ENCODE measurements at places on chromosomes 3 and 15. TPM values are rescaled to one million over a fixed set of nuclear protein-coding genes. Genes with fewer than 3 reads are reported as not detected.

NOX5 gene
- polyA plus RNA-seq, result 0.30 TPM

FRMD5 gene
- 0.44 TPM for polyA plus RNA-seq

MFN1 gene
- polyA plus RNA-seq, result 39.2 TPM

- DNase-seq, result no peak
Observed at GRCh38 chr15:89958107-89958805, 42.9 kb upstream of the ZNF710 start.

DNA sequence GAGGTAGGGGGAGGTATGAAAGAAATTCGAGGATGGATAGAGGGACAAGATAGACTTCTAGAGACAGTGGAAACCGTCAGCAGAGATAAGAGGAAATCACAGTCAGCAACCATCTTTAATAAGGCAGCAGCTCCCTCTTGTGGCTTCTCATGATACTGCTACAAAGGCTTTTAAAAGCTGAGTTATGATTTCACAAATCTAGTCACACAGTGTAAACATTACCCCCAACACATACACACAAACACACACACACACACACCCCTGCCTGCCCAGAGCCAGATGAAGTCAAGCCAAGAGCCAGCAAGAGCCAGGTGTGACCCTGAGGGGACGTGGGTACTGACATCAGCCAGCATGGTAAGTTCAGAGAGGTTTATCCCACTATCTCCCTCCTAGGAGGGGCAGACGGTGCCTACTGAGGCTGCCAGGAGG is 18.9 kb upstream of the TGM5 start:
- DNase-seq, result peak; percentile 56

GRCh38 chr3:17369973-17370372 is 372.5 kb downstream of the TBC1D5 start:
- DNase-seq, result no peak

- DNase-seq, result no peak
Observed at GRCh38 chr3:70233812-70234211, 78.6 kb downstream of the MDFIC2 start.

GRCh38 chr3:177905173-177906125 is 630.8 kb upstream of the KCNMB2 start:
- DNase-seq, result no peak

GRCh38 chr15:58115692-58116091 is 22.5 kb upstream of the AQP9 start:
- no peak for DNase-seq

DNA sequence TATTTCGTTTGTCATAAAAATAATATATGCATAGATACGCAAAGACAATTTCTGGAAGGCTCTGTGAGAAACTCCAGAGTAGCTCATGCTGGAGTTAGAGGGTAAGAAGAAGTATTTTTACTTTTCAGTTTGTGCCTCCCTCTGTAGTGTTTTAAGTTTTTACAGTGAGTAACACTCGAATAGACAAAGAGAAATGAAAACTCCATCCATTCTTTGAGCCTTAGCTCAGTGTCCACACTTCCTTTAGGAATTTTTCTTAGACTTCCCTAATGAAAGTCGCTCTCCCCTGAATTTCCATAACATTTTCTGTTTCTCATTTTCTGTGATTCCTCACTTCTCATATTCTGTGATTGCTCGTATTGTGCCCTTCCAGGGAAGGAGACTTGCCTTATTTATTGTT is 2.1 kb downstream of the BLOC1S6 start:
- DNase-seq, result no peak

All from hindlimb muscle (tissue), 1 donor.